Esophagus squamous epithelium (tissue), 5 donors: ENCODE measurements at places on chromosomes 16 and 17.

DNA sequence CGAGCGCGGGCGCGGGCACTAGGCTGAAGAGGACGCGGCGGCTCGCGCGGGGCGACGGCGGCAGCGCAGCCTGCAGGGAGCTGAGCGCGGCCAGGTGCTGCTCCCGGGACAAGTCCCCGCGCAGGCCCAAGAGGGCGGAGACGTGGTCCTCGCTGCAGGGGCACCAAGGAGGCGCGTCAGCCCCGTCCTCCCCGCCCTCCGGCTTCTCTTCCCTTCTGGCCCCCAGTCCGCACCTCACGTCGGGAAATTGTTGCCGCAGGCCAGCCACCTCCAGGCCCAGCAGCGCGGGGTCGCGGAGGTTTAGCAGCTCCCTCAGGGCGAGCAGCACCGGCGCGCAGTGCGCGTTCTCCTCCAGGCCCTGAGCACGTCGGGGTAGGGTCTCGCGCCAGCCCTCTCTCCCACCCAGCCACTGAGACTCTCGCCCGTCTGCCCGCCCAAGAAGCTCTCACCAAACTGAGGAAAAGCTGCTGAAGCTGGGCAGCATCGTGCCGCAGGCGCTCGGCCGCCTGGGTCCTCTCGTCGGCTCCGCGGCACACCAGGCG is 761 bp upstream of the MATCAP1 start:
- no peak for DNase-seq

GRCh38 chr16:53041320-53042051 is 11.2 kb downstream of the CHD9NB start:
- DNase-seq = no peak

GRCh38 chr16:85377388-85378144 is 235.6 kb upstream of the GSE1 start:
- DNase-seq = no peak

DNA sequence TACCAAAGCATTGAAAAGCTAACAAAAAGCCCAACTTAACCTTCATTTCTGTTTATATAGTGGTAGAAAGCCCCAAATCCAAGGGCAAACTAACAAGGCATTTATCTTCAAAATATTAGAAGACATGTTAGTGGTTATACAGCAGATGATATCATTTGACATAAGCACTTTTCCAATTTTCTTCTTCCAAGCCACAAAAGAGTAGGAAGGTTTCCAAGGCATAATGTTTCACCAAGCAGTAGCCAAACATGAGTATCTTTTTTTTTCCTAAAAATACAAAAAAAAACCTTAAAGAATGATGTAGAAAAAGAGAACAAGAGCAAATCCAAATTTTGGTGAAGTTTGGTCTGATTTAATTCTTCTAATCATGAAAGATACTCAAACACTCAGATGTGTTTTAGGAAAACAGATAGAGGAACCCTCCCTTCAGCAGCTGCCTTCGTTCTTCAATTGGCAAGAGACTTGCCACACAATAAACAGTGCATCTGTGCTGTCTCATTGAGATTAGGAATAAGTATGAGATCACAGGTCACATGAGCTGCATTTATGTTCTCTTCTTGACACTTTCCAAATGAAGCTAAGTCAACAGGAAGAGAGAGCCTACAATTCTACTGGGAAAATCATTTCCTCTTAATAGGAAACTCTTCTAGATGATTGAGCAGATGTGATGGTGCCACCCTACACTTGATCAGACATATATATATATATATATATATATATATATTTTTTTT is 106.7 kb downstream of the TTC19 start:
- no peak for DNase-seq

- no peak for DNase-seq
These were observed 11.1 kb downstream of the VAC14 start for GRCh38 chr16:70789595-70790447.

DNA sequence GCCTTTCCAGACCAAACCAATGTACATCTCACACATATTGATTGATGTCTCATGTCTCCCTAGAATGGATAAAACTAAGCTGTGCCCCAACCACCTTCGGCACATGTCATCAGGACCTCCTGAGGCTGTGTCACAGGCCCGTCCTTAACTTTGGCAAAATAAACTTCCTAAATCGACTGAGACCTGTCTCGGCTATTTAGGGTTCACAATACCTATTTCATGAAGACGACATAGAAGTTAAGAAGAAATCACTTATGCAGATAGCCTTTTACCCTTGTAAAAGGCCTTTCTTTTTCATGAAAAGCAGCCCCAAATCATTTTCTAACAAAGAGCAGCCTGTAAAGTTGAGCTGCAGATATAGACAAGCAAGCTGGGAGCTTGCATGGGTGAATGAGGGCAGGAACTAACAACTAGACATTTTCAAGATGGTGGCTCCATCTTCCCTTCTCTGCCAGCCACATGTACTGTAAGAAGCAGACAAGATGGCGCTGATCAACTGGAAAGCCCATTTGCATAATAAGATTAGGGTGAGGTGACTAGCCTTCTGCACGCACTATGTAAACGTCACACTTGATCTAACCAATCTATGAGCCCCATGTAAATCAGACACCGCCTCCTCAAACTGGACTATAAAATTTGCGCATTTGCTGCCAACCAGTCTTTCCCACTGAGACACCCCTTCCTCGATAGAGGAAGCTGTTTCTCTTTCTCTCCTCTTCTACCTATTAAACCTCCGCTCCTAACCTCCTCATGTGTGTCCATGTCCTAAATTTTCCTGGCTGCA is 4.7 kb upstream of the KDM8 start:
- no peak for DNase-seq

- no peak for DNase-seq
These were observed 863.2 kb upstream of the GOT2 start for GRCh38 chr16:59597269-59597668.

GRCh38 chr16:75660726-75661302 is 13.2 kb downstream of the TERF2IP start:
- DNase-seq = no peak
